ENCODE measurements at places on chromosomes 5 and 9.

DNA sequence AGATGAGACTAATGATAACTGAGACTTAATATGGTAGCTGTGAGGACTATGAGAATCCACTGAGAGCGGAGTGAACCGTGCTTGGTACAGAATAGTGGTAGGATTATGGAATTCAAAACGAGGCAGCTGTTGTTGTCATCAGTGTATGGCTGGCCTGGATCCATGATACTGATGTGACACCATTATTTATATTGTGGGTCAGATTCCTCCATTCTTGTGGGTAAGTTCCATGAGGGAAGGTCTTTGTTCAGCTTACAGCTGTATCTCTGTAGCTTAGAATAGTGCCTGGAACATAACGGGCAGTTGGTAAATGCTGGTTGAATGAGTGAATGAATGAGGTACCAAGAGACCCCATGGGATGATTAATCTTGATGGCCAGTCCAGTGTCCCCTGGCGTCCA, 61.8 kb downstream of the ACER2 start:
- no peak for DNase-seq

DNA sequence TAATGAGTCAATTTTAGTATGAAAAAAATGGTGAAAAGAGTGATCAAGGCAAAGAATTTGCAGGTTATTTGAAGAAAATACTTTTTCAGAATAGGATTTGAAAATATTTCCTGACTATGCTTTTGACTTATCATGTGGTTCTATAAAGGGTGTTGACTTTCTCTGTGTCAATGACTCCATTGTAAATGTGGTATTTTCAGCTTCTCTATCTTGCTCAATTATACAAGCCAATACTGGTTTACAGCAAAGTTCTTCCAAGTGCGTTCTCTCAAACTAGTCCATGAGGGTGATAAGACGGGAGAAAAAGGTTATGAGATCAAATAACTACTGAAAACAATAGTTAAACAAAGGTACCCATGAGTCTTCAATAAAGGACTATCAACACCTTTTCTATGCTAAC, 21.7 kb downstream of the IL33 start:
- DNase-seq, result no peak

DNA sequence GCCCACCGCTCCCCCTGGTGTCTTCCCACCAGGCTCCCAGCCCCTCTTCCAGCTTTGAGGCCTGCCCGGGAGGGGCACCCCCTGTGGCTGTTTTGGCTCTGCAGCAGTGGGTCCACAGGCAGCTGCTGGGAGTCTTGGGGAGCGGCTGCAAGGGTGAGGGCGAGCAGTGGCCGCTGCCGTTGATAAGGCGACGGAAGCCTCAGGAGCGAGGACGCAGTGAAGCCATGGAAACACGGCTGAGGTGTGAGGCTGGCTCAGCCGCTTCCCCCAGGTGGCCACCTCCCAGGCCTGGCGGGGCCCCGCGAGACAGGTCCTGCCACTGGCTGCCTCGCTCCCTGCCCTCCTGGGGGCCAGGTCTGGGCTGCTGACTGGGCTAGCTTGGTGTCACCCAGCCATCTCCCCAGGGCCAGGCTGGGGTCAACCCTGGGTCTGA, 41.5 kb downstream of the CXXC5 start:
- no peak for DNase-seq

- DNase-seq, result no peak
Measured at GRCh38 chr5:181133610-181134231, 2.8 kb upstream of the OR2V1 start.

DNA sequence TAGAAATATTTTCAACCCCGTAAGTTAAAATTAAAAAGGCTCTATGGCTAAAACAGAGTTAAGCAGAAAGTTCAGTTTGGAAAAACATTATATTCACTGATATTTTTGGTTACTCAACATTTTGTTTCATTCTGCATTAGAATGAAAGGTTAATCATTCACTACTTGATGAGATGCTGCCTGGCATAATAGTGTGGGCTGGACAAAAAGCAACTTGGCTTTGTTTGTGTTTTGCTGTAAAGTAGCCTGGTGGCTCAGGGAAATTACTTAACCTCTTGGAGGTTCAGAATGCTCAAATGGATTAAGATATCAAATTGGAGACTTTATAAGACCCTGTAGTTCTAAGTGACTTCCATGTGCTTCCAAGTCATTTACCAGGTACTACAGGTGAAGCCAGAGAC, 367.4 kb upstream of the TRPC7 start:
- DNase-seq, result no peak

- DNase-seq, result no peak
Measured at GRCh38 chr5:171453056-171453725, 33.7 kb downstream of the FGF18 start.

GRCh38 chr9:125447202-125447802, 185.7 kb downstream of the GAPVD1 start:
- no peak for DNase-seq

- DNase-seq, result no peak
Measured at GRCh38 chr5:163574472-163575440, 69.3 kb downstream of the MAT2B start.

DNA sequence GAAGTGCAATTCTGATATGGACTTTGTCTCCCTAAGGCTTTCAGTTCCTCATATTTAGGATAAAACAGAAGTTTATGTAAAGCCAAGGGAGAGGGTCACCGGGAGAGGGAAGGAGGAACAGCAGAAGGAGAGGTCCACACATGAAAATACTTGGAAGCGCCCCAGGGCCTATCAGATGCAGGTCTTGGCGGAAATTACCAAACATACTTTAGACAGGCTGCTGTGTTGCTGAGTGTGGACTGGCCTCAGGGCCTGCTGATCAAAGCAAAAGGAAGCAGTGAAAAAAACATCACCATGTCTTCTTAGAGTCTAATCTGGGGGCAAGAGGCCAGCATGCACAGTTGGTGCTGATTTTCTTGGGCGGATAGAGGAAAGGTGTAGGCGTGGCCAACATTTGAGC, 14.1 kb upstream of the NTRK2 start:
- DNase-seq, result no peak

GRCh38 chr9:21268347-21268657, 28.5 kb upstream of the IFNA14 start:
- DNase-seq, result no peak

GRCh38 chr5:25119650-25120049, 474.9 kb upstream of the CDH10 start:
- no peak for DNase-seq

GRCh38 chr5:137923856-137924255, 34.6 kb downstream of the PKD2L2 start:
- no peak for DNase-seq

DNA sequence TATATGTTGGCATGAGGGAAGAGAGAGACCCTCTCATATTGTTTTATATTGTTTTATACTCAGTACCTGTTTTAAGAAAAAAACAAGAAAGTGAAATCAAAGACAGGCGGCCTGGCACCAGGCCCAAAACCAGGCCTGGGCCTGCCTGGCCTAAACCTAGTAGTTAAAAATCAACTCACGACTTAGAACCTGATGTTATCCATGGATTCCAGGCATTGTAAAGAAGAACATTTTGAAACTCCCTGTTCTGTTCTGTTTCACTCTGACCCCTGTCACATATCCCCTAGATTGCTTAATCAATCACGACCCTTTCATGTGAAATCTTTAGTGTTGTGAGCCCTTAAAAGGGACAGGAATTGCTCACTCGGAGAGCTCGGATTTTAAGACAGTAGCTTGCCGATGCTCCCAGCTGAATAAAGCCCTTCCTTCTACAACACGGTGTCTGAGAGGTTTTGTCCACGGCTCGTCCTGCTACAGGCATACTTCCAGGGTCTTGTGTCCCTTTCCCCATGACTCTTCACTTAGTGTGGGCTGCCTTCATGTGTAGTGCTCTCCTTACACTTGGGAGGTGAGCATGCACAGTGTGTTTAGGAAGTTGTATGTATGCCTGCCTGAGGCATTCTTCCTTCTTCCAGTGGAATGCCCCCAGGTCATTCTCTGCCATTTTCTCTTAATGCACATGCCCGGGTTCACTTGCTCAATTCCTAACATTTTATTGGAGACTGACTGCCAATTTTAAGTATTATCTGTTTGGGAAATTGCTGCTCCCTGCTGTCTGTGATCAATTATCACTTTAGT, 17.8 kb downstream of the TBCA start:
- no peak for DNase-seq

- no peak for DNase-seq
Measured at GRCh38 chr5:96129276-96129675, 167.6 kb upstream of the ELL2 start.

GRCh38 chr9:131942146-131942720, 137.4 kb downstream of the MED27 start:
- no peak for DNase-seq

GRCh38 chr9:109107402-109108240, 12.1 kb downstream of the TMEM245 start:
- no peak for DNase-seq

- DNase-seq, result no peak
Measured at GRCh38 chr5:177169271-177169670, 35.7 kb downstream of the NSD1 start.

DNA sequence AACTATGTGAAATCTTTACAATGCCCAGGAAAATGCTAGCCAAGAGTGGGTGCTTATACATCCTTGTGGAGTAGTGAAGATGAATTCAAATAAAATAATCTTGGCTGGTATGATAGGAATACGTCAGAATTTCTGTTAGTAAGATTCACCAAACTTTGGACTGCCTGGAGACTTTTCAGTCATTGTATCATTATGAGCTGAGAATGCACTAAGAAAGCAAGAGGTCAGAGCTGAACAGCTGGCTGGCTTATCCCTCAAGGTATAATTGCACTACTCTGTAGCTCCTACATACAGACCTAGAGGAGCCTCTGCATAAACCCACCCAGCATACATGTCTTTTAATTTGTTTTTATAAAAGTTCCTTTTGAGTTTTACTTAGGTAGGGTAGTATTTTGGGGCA, 568.5 kb upstream of the RIOK2 start:
- no peak for DNase-seq

- no peak for DNase-seq
Measured at GRCh38 chr9:137382444-137383080, 40.4 kb downstream of the EXD3 start.

- no peak for DNase-seq
Measured at GRCh38 chr5:113283558-113283957, 151.2 kb downstream of the TSSK1B start.

DNA sequence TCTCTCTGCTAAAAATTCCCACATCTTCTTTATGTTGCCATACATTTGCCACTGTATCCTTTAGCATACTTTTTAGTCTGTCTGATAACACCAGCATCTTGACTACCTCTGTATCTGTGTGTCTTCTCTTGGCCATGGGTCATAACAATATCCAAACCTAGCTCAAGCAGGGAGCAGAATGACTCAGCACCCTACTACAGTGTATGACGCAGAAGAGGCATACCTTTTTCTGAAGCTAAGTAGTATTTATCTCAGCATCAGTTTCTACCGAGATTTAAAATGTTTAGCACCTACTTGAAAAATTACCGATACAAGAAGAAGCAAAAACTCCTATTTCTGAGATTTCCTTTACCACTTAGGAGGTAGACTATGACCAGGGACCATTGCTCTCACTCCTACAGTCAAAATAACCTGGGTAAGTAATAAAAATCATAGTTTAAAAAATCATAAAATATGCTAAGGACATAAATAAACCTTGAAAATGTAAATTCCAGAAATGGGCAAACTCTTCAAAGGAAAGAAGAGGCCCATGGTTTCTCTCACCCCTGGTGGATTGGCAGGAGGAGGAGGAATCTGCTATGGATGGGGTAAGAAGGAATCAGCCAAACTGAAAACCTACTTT, 286.5 kb downstream of the MAST4 start:
- peak; percentile 19 for DNase-seq

GRCh38 chr5:124644138-124644537, 102.3 kb downstream of the ZNF608 start:
- DNase-seq, result no peak

DNA sequence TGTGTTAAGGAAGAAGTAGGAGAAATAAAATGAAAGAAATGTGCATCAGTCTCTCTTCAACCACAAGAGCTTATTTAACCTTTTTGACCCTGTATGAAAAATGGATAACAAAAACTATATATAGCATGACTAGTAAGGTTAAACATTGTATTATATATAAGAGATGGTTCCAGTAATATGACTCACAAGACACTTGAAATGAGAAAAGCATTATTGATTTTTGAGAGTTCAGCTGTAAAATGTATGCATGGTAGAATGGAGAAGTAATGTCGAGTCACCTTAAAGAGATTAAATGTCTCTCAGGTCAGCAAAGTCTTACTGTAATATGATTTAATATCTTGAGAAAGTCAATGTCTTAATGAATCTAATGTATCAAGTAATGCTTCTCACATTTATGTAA, 860.9 kb downstream of the TAF11L14 start:
- no peak for DNase-seq

GRCh38 chr9:116154976-116155697, 1.5 kb downstream of the PAPPA start:
- DNase-seq, result peak; percentile 21

DNA sequence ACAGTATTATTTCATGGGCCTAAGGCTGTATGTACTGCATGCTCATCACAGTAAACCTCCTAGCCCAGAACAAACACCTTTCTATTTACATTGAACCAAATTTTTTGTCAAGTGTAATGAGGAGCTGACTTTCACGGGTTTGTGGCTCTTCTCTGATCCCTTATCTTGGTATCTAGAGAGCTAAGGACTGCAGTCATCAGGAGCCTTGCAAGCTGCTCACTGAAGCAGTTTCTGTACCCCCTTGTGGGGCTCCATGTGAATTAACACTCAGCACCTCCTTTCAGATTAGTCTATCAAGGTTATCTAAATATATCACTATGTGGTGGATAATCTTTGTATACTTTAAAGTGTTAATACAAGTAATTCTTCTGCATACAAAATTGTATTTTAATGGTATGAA, 108.2 kb downstream of the AUH start:
- DNase-seq, result peak; percentile 16

GRCh38 chr9:121581786-121582600, 69.4 kb upstream of the DAB2IP start:
- no peak for DNase-seq

DNA sequence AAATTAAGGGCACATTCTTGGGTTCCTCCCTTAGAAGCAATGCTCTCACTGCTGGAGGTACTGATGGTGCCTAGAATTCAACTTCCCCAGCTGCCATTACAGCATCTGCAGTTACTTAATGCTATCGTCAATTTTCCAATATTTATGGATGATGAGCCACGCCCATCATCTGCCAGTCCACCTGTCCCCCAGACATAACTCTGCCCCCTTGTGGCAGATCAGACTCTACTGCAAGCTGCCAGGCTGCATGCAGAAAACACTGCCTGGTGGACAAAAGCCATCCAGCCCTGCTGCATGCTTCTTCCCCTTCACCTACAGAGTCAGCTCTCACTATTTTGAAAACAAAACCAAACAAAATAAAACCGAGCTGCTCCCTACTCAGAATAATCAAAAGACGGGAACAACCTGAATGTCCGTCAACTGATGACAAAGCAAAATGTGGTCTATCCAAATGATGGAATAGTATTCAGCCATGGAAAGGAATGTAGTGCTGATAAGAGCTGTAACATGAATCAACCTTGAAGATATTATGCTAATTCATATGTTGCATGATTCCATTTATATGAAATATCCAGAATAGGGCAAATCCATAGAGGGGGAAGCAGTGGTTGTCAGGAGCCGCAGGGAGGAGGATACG, 66.4 kb downstream of the RETREG1 start:
- DNase-seq, result peak; percentile 60

- no peak for DNase-seq
Measured at GRCh38 chr9:90826326-90827020, 24.9 kb downstream of the SYK start.

Measured in activated naive CD4-positive, alpha-beta T cell treated with anti-CD3 and anti-CD28 coated beads for 36 hours (primary cell).